ENCODE measurements at places on chromosomes 2 and 18. TPM values are rescaled to one million over a fixed set of nuclear protein-coding genes. Genes with fewer than 3 reads are reported as not detected.

CNTNAP5 gene
- not detected for total RNA-seq

- H3K4me1 ChIP-seq: no peaks in the 10 kb centered on the region
- H3K4me3 ChIP-seq: no peak overlapping the region
- H3K27me3 ChIP-seq: no peaks in the 10 kb centered on the region
- H3K36me3 ChIP-seq: peaks cover 13% of the 10 kb centered on the region
- H3K27ac ChIP-seq: no peak overlapping the region
Observed at GRCh38 chr2:229874647-229875046, 47.2 kb downstream of the TRIP12 start.

GRCh38 chr2:37013315-37013641 lies 46.9 kb upstream of the STRN start:
- DNase-seq: no peak
- H3K27ac ChIP-seq: no peak overlapping the region
- H3K36me3 ChIP-seq: peaks cover 16% of the 10 kb centered on the region
- H3K4me3 ChIP-seq: no peak overlapping the region
- H3K27me3 ChIP-seq: no peaks in the 10 kb centered on the region

GRCh38 chr2:9390151-9390850 lies 33.0 kb downstream of the ITGB1BP1 start:
- DNase-seq: no peak
- no peaks in the 10 kb centered on the region for H3K4me1 ChIP-seq
- no peak overlapping the region for H3K27ac ChIP-seq
- no peak overlapping the region for H3K4me3 ChIP-seq
- H3K36me3 ChIP-seq: peaks cover 20% of the 10 kb centered on the region

DSC3 gene
- total RNA-seq: 0.23 TPM

GDF7 gene
- total RNA-seq: not detected

- H3K27me3 ChIP-seq: no peaks in the 10 kb centered on the region
- H3K4me3 ChIP-seq: no peak overlapping the region
Observed at GRCh38 chr2:168241208-168241607, 6.2 kb downstream of the STK39 start.

GRCh38 chr2:49053156-49053555 lies 101.2 kb downstream of the FSHR start:
- H3K36me3 ChIP-seq: no peaks in the 10 kb centered on the region
- no peak overlapping the region for H3K4me3 ChIP-seq
- no peak for DNase-seq

GRCh38 chr2:30315391-30316063 lies 84.2 kb downstream of the LBH start:
- H3K27me3 ChIP-seq: no peaks in the 10 kb centered on the region
- no peak overlapping the region for H3K27ac ChIP-seq
- no peaks in the 10 kb centered on the region for H3K36me3 ChIP-seq
- H3K4me1 ChIP-seq: no peaks in the 10 kb centered on the region
- H3K4me3 ChIP-seq: no peak overlapping the region

DNA sequence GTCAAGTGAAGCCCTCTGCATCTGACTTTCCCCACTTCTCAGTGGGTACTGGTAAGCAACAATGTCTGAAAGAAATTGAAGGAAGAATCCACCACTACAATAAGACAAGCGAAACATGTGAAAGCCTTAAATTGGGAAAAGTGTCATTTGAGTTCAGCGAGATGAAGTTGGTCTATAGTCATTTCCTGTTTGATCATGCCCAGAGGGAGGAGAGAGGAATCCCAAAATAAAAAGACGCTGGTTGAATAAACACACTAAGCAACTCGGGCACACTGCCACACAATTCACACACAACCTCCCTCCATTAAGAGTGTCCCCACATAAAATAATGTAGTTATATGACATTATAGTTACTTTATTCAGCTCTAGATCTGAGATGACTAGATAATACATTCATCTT lies 166.1 kb downstream of the CBLN2 start:
- no peak overlapping the region for H3K4me3 ChIP-seq
- H3K27ac ChIP-seq: no peak overlapping the region
- no peak for DNase-seq

RFX8 gene
- not detected for total RNA-seq
